ENCODE measurements at places on chromosomes 1 and 21.
A peak's percentile ranks its signal among the peaks of the same experiment; 100 is the strongest.

- no peak for DNase-seq
Measured at GRCh38 chr1:242871471-242872030, 347.1 kb upstream of the PLD5 start.

GRCh38 chr1:43067233-43067745, 104.8 kb downstream of the EBNA1BP2 start:
- no peak for DNase-seq

DNA sequence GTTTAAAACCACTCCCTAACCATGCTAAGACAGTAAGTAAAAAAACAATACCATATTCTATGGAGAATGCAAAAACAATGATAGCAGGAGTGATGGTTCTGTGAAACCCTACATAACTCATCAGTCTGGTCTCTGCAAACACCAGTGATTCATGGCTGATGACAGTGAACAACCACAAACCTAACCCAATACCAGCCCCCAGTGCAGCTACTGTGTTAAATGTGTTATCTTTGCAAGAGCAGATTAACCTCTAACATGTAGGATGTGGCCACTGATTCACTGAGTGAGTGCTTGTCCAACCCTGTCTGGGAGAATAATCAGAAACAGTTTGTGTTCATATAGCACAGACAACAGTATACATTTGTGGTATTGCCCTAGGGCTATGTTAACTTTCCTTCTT, 100.2 kb upstream of the COG2 start:
- DNase-seq: no peak

GRCh38 chr1:207848234-207848633, 62.7 kb downstream of the CD34 start:
- DNase-seq: peak; percentile 63

DNA sequence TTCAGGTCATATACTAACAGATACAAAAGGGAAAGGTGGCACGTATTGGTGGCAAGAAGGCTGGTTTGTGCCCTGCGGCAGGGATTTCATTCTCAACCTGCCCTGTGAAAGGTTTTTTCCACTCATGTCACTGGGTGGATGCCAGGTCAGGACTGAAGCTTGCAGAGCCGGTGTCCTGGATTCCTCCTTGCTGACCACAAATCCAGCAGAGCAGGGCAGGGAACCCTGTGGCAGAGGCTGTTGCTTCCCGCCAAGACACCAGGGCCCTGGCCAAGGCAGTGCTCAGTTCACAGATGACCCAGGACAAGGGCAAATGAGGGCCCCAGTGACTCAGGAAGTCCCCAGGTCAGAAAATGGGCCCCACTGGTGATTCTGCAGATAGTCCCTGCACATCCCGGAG, 16.4 kb downstream of the BSND start:
- DNase-seq: no peak

- DNase-seq: peak; percentile 29
Measured at GRCh38 chr1:92909321-92909720, 51.9 kb downstream of the DIPK1A start.

- DNase-seq: no peak
Measured at GRCh38 chr1:236391008-236391407, 3.1 kb upstream of the EDARADD start.

DNA sequence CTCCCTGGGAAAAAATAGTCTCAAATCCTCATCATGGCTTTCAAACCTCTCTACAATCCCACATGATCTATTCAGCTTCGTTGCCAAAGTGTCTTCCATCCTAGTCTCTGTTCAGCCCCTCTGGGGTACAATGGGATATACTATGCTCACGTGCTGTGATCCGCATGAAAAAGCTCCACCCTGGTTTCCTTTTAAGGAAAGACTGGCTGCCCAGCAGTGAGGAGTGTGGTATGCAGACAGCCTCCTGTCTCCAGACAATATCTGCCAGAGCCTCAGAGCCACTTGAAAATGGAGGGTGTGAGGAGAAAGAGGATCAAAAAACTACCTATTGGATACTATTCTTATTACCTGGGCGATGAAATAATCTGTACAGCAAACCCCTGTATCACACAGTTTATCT, 194.5 kb downstream of the LHX8 start:
- DNase-seq: no peak
